ENCODE measurements at places on chromosomes 16 and 17.
A peak's percentile ranks its signal among the peaks of the same experiment; 100 is the strongest.

DNA sequence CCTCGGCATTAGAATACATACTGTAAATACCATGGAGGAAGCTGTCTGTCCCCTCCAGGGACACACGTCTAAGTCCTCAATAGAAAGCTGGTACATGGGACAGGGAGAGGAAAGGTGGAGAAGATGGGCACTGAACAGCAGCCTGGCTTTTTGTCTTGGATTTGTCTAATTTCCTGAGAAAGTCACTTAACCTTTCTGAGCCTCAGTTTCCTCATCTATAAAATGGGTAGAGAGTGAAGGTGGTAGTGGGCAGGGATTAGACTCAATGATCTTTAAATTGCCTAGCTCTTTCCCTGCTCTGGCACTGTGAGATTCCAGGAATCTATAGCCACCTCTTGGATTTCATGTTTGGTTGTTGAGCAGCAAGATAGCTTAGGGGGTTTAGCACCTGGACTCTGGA, 96.2 kb downstream of the ASIC2 start:
- no peak for DNase-seq

DNA sequence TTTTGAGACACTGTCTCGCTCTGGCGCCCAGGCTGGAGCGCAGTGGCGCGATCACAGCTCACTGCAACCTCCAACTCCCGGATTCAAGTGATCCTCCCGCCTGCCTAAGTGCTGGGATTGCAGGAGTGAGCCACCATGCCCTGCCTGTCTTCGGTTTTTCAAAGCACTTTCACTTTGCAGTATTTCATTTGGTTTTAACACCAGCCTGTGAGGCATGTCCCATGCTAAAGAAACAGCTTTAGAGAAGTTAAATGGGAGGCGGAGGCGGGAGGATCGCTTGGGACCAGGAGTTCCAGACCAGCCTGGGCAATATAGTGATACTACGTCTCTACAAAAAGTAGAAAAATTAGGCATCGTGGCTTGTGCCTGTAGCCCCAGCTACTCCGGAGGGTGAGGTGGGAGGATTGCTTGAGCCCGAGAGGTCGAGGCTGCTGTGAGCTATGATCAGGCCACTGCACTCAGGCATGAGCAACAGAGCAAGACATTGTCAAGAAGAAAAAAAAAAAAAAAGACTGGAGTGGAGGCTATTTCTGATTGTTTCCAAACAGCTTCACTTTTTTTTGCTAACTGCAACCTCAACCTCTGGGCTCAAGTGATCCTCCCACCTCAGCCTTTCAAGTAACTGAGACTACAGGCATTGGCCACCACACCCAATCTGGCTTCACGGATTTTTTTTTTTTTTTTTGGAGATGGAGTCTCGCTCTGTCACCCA, 1.3 kb downstream of the METTL23 start:
- no peak for DNase-seq

- peak; percentile 68 for DNase-seq
Measured at GRCh38 chr17:78272181-78272913, 40.9 kb downstream of the TMEM235 start.

DNA sequence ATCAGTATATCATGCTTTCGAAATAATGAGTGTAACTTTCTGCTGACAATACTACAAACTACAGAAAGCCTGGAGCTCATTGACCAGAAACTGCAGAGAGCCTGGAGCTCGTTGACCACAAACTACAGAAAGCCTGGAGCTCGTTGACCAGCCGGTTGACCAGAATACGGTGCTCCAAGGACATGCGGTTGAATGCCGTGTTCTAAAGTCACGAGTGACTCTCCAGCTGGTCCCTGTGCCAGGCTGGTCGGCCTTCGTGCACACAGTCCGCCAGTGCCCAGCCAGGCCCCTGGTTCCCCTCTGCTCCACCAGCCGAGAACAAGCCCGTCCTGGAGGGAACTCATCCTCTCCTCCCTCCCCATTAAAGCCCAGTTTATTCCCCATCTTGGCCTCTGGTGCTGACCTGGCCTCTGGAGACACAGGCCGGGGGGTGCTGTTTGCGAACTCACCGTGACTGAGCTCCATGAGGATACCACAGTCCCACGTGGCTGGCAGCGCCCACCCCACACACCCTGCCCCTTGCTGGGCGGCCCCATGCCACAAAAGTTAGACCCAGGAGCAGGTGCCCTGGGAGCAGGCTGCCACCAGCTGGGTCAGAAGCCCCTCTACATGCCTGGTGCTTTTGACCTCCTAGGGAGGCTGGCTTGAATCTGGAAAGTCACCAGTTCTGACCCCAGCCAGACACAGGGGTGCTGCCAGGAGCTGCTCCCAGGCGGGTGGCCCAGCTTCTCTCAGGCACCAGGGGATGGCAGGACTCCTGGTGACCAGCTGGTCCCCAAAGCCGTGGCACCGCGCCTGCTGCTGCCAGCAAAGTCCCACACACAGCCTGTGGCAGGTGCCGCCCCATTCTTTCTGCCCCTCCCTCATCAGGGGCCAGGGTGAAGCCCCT, 15.5 kb upstream of the CDH15 start:
- DNase-seq = no peak

Measured in stimulated activated CD4-positive, alpha-beta T cell treated with anti-CD3 and anti-CD28 coated beads, Interleukin-15, amount 100 ng/mL, for 48 hours (primary cell).